Activated CD4-positive, alpha-beta memory T cell treated with anti-CD3 and anti-CD28 coated beads for 36 hours (primary cell): ENCODE measurements at places on chromosomes 12 and 14. TPM values are rescaled to one million over a fixed set of nuclear protein-coding genes. Genes with fewer than 3 reads are reported as not detected.
A peak's percentile ranks its signal among the peaks of the same experiment; 100 is the strongest.

- no peaks in the 10 kb centered on the region for H3K4me1 ChIP-seq
- peaks cover 6% of the 10 kb centered on the region for H3K27me3 ChIP-seq
- H3K27ac ChIP-seq: no peak overlapping the region
- H3K36me3 ChIP-seq: no peaks in the 10 kb centered on the region
Observed at GRCh38 chr12:96850676-96851075, 56.4 kb upstream of the NEDD1 start.

GRCh38 chr14:64849940-64850339 is 29.8 kb downstream of the SPTB start:
- no peak for DNase-seq
- H3K36me3 ChIP-seq: no peaks in the 10 kb centered on the region
- no peak overlapping the region for H3K4me3 ChIP-seq
- peaks cover 9% of the 10 kb centered on the region for H3K4me1 ChIP-seq
- H3K27me3 ChIP-seq: peaks cover 11% of the 10 kb centered on the region

The RNF10 gene
- 210 TPM for total RNA-seq

DNA sequence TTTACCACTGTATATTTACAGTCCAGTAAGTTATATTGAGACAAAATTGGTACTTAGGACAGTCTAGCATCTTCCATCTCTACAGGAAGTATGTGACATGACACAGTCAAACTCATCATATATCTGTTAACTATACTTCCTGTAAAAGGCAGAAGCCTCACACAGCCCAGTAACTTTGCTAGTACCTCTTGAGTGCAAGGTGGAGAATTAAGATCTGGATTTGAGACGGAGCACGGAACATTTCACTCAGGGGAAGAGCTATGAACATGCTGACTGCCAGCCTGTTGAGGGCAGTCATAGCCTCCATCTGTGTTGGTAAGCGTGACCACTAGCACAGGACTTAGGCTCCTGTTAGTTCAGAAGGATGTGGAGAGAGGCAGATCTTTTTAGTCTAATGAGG is 333.7 kb upstream of the OR4E1 start:
- H3K4me1 ChIP-seq: peaks cover 14% of the 10 kb centered on the region
- peaks cover 2% of the 10 kb centered on the region for H3K36me3 ChIP-seq
- peak; percentile 31 for DNase-seq

The SAMD15 gene
- not detected for total RNA-seq

The RASAL1 gene
- 4.4 TPM for total RNA-seq
